ENCODE measurements at places on chromosomes 3 and 15. TPM values are rescaled to one million over a fixed set of nuclear protein-coding genes. Genes with fewer than 3 reads are reported as not detected.

- DNase-seq: no peak
Measured at GRCh38 chr3:56118968-56119367, 349.3 kb downstream of the ERC2 start.

DNA sequence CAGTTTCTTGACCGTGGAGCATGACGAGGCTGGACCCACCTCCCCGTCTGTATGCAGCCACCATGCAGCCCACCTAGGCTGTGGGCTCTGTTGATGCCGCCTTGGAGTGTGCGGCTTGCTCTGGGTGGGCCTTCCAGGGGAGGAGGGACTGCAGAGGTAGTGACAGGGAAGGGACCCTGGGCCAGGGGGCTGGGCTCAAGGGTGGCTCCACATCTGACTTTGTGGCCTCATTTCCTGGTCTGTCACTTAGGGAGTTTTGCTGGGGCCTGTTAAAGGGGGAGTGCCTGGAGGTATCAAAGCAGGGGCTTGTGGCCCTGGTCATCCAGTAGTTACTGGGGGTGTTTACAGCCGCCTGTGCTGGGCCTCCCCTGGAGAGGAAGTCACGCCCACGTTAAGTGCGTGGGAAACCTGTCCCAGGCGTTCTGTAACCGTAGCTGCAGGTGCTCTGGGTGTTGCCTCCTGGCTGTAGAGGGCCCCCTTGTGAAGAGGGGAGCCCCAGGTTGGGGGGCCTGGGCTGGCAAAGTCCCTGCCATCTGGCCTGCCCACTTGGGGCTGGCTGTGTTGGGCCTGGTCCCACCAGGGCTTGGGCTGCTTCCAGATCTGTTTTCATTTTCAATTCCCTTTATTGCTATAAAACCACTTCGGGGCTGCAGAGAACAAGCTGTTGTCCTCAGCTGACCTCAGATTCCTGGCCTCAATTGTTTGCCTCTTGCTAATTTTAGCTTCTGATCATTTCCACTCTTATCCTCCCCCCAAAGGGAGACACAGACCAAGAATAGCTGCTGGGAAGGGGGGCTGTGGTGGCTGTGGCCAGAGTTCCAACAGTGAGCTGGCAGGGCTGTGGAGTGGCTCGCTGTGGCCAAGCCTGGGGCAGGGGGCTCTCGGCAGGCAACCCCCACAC, 26.5 kb downstream of the KLF13 start:
- no peak for DNase-seq

- no peak for DNase-seq
Measured at GRCh38 chr3:32138545-32139104, 32.2 kb downstream of the GPD1L start.

GRCh38 chr15:46502667-46503066, 867.8 kb downstream of the SQOR start:
- DNase-seq: peak; percentile 39

- peak; percentile 27 for DNase-seq
Measured at GRCh38 chr15:55775316-55775715, 32.4 kb upstream of the PRTG start.

DNA sequence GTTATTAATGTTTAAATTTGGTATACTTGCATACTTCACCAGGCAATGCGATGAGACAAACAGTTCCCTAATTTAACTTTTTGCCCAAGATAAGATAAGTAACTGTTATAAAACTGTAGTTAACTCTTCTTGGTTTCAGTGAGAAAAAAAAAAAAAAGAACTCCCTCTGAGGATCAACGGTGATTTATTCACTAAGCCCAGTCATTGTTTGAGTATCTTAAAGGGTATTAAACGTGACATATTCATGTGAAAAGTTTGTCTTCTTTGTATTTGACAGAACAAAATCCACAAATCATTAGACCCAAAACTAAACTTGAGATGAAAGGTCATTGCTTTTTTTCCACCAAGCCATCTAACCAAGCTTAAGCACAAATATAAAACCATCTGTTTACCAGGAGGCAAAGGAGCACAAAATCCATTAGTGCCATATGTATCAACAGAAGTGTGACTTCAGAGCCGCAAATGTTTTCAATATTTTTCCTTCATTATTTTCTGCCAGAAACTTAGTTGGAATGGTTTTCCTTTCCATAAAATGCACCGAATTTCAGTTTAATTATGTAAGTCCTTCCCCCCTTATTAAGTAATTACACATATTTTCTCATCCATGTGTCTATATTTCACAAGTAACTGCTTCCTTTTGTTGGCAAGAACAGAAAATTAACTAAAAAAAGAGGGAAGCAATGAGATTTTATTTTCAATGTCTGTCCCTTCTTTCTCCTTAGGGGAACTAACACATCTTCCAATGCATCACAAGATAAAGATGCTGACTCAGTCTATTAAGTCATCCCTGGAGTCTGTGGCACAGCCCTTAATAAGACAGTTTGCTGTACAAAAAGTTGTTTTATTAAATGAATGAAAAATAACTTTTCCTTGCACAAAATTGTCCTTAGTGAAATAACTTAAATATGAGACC, 92.2 kb upstream of the RAP2B start:
- peak; percentile 51 for DNase-seq

CCR8 gene
- total RNA-seq: not detected

RPS17 gene
- total RNA-seq: 2,156 TPM

ZNF80 gene
- not detected for total RNA-seq

Data from PC-3 (cell line).